ENCODE measurements at places on chromosomes 11 and 22.
A peak's percentile ranks its signal among the peaks of the same experiment; 100 is the strongest.

GRCh38 chr11:11860103-11860979 is 18.6 kb downstream of the USP47 start:
- DNase-seq = no peak

GRCh38 chr11:115974703-115975102 is 470.5 kb upstream of the CADM1 start:
- no peak for DNase-seq

DNA sequence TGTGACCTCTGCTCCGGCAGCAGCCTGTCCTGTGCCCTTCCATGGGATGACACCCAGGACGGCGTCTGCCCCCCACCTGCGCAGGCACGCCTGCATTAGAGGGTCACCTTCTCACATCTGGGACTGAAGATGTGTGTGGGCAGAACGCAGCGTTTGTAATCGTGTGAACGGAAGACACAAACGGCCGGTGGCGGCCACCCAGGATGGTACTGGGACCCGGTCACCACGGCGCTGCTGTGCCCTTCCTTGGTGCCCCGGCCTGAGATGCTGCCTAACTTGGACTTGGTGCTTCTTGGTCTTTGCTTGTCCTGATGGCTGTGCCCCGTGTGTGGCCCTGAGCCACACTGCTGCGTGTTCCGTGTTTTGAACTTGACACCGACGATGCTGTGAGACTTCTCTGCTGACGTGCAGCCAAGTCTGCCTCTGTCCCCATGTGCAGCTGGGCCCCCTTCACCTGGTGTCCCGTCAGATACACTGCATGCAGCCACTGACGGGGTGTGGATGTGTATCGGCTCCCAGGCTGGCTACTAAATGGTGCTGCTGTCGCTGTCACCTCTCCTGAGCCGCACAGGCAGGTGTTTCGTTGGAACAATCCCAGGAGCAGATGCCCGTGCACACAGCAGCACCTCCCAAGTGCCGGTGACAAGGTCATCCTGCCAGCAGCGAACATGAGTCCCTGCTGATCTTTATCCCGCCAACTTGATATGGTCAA is 21.4 kb downstream of the YPEL1 start:
- no peak for DNase-seq

GRCh38 chr22:26339755-26340154 is 89.3 kb upstream of the ASPHD2 start:
- no peak for DNase-seq

DNA sequence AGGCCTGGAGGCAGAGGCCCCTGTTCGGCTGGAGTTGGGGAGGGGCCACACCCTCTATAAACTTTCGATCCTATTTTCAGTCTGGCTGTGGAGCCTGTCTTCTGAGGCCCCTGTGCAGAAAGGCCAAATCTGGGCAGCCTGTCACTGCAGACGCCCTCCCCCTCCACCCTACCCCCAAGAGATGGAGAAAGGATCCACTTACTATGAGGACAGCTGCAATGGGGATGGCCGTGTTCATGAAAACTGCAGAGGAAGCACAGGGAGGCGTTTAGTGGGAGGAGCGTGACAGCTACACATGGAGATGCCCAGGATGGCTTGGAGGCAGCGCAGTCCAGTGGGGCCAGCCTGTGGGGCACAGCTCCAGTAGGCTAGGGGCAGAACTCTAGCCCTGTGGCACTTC is 43.5 kb upstream of the KCNJ11 start:
- no peak for DNase-seq

DNA sequence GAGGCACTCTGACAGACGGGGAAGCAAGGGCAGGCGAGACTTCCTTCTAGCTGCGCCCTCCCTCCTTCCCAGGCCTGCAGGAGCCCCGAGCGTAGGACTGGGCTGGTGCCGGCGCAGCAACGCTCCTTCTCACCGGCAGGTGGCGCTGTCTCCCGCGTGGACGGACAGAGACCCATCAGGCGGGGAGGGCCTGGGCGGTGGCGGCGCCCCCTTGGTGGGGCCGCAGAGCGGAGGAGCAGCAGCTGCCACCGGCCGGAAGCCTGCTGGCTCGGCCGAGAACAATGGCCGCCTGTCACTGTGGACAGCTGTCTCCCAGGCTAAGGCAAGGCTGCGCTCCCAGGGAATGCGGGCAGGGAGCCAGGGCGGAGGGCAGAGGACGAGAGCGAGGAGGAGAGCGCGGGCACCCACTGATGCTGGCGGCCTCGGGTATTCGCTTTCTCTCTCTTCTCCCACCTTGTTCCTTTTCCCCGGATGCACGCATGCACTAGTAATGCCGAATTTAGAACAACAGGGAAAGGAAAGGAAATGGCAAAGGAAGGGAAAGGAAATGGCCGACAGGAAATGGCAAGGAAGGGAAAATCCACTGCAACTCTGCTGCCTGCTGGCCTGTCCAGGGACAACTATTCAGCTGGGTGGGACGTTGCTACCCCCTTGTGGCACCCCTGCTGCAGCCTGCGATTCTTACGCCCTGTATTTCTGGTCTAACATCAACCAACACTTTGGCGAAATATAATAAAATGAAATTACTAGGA is 14.4 kb downstream of the PPM1F start:
- peak; percentile 87 for DNase-seq

DNA sequence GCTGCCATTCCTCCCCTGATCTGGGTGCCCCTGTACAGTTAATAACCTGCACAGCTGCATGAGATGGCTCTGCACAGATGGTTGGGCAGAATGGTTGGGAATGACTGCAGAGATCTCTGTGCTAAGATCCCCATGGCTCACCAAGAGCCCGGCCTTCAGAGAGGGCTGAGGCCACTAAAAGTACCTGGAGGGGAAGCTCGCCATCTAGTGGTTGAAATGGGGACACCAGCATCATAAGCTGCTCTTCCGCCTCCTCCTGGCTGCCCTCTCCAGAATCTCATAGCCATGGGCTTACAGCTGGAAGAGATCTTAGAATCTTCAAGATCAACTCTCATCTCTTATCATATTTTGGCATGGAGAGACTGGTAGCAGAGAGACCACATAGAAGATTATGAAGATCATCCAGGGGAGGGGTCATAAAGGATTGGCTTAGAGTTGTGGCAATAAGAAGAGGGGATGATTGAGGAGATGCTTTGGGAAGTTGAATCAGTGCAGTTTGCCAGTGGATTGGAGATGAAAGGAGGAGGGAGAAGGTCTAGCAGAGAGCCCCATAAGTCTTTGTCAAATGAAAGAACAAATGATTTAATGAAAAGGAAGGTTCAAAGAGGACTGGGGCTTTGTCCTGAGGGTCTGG is 22.0 kb upstream of the TLCD5 start:
- no peak for DNase-seq

- no peak for DNase-seq
These were observed 176.3 kb upstream of the TMEM45B start for GRCh38 chr11:129639300-129639699.

DNA sequence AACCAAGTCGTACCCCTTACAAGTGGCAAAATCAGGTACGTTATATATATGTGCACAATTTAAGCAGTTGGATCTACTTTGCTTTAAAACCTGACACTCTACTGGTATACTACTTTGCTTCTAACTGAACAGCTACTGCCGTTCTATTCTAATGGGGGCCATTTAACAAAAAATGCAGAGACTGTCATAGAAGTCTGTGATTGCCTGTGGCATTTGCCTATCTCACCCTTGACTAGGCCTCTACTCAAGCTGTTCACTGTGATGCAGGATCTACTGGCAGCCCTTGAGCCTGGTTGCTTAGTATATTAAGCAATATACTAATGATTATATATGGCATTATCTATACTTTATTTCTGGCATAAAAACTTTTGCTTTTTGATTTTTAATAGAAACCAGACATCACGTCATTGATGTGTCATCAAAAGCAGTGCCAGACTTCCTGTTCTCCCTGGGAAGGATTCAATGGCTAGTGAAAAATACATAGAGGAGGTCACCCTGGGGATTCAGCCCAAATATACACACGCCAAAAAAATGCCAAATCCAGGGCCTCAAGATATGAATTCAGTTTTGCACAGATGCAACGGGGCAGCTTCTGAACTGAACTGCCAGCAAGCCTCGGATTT is 40.0 kb upstream of the FIBIN start:
- DNase-seq = no peak

DNA sequence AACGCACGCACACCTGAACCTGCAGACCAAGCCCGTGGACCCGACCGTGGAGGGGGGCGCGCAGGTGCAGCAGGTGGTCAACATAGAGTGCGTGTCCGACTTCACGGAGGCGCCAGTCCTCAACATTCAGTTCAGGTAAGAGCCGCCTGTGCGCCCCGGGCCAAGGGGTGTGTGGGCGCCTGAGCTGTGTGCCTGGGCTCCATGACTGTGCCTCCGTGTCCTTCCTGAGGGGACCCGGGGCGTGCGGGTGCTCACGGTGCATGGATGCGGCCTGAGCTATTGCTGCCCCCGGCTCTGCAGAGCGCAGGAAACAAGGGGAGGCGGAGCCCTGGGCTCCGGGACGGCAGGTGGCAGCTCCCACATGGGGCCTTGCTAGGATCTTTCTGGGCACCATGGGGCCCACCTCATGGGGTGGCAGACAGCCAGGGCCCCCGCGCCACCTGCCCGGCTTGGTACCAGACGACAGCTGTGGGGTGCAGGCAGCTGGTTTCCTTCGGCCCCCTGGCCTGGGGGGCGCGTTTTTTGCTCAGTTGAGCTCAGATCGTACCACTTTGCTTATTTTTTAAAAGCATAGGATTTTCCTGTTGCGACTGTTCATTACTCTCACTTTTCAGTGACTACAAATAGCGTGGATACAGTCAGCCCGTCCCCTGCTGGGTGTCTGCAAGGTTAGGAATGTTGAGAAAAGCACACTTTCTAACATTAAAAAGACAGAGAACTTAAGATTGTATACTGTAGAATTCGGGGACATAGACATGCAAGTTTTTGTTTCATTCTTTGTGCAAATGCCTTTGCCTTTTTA is 28.3 kb downstream of the MUC6 start:
- DNase-seq = no peak

DNA sequence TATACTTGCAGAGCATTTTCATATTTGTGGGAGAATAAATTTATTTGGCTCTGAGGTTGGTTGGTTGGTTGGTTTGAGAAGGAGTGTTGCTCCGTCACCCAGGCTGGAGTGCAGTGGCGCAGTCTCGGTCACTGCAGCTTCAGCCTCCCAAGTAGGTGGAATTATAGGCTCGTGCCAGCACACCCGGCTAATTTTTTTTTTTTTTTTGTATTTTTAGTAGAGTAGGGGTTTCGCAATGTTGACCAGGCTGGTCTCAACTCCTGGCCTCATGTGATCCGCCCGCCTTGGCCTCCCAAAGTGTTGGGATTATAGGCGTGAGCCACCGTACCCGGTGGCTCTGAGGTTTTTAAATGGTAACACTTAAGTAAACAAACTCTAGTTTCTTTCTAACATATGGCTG is 161.1 kb downstream of the TEAD1 start:
- DNase-seq = no peak

DNA sequence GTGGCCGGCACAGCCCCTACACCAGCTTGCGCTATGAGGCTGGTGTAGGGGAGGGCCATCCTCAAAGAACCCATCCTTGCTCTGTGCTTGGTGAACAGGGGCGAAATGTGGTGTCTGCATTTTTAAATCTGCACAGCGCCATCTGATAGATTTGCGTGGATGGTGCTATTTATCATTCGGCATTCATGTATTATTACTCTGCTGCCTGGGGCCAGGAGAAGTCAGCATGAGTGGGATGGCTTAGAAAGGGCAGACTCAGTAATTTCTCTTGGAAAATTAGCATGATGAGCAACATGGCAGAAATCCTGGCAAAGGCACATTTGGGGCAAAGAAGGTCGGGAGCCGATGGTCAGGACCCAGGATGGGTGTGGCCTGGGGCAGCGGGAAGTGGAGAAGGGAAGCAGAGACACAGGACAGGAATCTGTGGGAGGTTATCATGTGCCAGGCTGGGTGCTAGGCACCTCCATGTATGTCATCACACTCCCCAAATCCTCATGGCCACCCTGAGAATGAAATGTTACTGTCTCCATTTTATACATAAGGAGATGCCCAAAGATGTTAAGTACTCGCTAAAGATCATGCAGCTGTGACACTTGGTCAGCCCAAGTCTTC is 149.0 kb downstream of the CEP164 start:
- DNase-seq = no peak

GRCh38 chr11:64789331-64790204 is 11.2 kb upstream of the SF1 start:
- no peak for DNase-seq

GRCh38 chr11:88478136-88478815 is 140.7 kb upstream of the CTSC start:
- no peak for DNase-seq

DNA sequence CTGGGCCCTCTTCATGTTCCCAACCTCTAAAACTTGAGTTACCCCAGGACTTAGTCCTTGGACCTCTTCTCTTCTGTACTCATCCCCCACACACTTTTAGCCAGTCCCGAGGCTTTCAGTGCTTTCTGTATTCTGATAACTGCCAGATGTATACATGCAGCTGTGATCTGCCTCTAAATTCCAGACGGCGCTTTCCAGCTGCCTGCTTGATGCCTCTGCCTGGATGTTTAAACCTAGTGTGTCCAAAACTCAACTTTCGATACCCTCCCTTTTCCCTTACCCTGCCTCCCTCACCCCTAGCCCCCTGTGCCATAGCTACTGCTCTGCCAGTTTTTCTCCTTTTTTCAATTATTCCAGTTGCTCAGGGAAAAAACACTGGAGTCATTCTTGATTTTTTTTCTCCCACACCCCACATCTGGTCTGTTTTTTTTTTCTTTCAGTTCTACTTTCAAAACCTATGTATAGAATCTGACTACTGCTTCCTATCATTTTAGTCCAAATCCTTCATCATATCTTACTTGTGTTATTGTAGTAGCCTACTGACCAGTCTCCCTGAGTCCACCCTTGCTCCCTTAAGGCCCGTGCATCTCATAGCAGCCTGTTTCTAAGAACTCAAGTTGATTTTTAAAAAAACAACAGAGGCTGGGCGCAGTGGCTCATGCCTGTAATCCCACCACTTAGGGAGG is 32.9 kb upstream of the TECTA start:
- DNase-seq = no peak

- DNase-seq = no peak
These were observed 46.3 kb downstream of the BIRC2 start for GRCh38 chr11:102393272-102393730.

DNA sequence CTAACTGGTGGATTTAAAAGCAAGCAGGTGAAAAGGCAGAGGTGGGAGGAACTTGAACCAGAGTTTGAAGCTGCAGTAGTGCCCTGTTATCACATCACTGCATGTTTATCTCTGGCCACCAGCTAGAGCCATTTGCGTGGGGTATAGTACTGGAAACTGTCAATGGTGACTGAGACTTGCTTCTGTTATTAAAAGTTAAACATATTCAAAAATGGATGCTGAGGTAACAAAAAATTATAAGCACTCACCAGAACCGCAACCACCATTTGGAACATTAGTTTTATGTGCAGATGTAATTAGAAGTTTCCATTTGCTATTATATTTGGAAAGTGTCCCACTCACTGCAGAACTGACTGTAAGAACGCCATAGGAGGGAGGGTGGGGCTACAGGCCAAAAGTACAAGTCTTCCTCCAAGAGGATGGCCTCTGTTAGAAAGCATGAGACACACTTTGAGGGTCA is 1.2 kb upstream of the CD59 start:
- no peak for DNase-seq

DNA sequence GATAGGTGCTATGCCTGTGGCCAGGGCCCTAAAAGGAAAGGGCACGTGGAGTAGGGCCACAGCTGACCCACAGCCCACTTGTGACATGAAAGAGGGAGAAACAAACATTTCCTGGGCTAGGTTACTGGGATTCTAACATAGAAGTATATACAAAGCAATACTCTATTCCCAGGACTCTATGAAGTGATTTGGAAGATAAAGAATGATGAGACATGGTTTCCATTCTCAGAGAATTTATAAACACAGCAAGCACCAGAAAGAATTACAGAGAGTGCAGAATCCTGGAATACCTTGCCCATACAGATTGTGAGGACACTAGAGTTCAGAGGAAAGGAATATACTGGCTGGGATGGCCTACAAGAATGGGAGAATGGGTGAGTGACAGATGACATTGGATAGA is 86.4 kb downstream of the KIRREL3 start:
- DNase-seq = no peak

Measured in activated CD4-positive, CD25-positive, alpha-beta regulatory T cell (primary cell).